IPS-NIHi11 (cell line): ENCODE measurements at places on chromosomes 12 and 14.

DNA sequence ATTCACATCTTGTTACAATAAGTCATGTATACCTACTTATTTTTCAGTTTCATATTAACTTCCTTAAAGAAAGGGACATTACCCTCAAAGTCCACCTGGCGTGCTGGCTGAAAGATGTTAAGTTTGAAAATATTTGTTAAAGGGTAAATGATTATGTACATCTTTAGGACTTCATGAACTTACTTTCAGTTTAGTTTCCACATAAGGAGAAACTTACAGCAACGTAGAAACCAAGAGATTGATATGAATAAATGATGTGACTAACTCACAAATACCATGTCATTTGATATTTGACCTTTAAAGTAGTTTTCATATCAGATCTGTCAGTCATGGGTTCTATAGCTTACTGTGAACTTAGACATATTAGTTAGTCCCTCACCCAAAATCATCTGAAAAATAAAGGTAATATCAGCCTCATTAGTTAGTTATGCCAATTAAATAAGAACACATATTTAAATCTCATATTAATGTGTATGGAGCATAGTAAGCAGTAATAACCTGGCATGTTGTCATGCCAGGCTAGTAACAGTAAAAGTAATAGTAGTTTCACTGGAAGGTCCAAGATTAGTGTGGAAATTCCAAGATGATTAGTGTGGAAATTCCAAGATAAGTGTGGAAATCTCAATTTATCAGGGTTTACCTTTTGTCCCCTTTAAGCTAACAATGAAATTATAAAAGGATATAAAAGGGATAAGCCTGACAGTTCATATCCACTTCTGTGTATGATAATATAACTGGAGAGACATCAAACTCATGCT lies 1.9 kb upstream of the CLEC2D start:
- DNase-seq, result no peak

- peak; percentile 81 for DNase-seq
Observed at GRCh38 chr12:33439587-33440011, at the start of gene SYT10. Gene SYT10 (minus strand): TSS chr12:33439819. CDS start chr12:33439522, 297 bp downstream.

DNA sequence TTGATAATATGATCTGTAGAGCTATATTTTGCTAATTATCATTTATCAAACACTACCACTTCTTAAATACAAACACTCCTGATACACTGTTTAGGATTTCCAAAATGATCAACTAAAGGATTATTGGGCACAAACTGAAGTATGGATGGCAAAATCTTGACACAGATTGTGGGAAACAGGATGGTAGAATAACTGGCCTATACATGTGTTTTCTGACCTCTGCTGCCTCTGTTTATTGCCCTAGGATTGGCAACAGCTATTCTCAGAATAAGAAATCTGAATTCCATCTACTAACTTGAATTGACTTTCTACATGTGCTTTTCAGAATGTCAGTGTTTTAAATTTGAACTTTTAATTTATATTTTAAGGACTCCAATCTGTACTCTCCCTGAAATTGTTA lies 209.1 kb downstream of the MED13L start:
- no peak for DNase-seq

DNA sequence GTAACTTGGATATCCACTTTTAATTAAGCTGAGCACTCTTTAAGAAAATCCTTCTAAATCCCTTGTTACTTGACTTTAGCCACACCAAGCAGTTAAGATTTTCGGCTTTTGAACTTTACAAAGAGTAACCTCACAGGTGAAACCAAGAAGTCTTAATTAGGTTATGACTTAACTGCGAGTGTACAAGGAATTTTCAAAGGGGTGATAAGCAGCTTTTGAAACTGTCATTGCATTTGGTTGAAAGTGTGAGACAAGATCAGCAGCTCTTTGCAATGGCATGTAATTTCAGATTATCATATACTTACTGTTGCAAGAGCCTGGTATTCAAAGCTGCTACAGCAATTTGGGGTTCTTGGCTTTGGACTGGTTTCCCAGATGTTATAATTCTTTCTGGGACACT lies 137.5 kb downstream of the TMEM117 start:
- DNase-seq, result no peak

DNA sequence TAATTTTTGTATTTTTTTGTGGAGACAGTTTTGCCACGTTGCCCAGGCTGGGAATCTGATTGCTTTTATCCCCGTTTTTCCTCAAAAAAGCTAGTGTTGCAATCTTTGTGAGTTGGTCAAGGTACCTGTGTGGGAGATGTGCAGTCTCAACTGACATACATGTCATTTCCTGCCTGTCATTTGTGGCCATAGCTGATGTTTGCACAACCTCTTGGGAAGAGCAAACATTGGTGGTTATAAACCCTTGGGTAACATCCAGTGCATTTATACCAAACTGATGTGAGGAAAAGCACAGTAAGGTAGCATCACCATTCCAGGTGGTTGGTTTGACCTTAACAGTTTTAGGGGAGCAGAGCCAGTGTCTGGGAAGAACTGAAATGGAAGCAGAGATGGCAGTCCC lies 54.7 kb downstream of the ATG14 start:
- no peak for DNase-seq

GRCh38 chr12:78818487-78818886 lies 46.1 kb upstream of the SYT1 start:
- DNase-seq, result no peak

- DNase-seq, result no peak
Observed at GRCh38 chr14:21382095-21382494, 1.7 kb downstream of the SUPT16H start.

GRCh38 chr12:55017416-55017925 lies 2.3 kb upstream of the NEUROD4 start:
- DNase-seq, result no peak

- no peak for DNase-seq
Observed at GRCh38 chr14:22597771-22598098, 365 bp upstream of the ABHD4 start.

DNA sequence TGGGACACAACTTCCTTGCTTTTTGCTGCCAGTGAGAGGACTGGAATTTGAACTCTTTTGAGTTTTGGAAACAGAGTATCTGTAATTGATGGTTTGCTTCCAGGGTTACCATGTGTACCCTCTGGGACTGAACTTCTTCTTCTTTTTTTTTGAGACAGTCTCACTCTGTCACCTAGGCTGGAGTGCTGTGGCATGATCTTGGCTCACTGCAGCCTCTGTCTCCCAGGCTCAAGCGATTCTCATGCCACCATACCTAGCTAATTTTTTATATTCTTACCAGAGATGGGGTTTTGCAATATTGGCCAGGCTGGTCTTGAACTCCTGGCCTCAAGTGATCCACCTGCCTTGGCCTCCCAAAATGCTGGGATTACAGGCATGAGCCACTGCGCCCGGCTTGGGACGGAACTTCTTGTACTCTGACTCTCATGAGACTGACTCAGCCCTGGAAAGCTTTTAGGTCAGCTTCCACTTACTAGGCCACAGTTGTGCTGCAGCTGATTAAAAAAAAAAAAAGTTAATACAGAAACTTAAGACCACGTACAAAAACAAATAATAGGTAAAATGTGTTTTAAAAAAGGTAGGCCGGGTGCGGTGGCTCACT lies 15.8 kb downstream of the SEL1L start:
- DNase-seq, result no peak

DNA sequence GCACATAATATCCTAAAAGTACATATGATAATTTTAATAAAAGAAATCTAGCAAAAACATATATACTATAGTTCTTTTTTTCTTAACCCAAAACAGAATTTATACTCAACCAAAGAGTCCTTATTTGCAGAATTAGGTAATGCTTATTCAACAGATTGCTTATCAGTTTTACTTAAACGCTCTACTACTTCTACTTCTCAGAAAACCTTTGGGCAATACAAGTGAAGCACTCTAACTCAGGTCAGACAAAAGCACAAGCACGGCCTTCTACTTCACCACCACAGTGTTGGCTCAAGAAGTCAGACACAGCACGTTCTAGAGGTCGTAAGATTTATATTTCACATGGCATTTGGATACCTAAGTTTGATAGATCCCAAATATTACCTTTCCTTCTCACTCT lies 29.2 kb downstream of the DICER1 start:
- no peak for DNase-seq

- DNase-seq, result peak; percentile 10
Observed at GRCh38 chr14:99324291-99324690, 52.3 kb upstream of the BCL11B start.

- no peak for DNase-seq
Observed at GRCh38 chr12:105336411-105336810, 5.9 kb downstream of the C12orf75 start.

DNA sequence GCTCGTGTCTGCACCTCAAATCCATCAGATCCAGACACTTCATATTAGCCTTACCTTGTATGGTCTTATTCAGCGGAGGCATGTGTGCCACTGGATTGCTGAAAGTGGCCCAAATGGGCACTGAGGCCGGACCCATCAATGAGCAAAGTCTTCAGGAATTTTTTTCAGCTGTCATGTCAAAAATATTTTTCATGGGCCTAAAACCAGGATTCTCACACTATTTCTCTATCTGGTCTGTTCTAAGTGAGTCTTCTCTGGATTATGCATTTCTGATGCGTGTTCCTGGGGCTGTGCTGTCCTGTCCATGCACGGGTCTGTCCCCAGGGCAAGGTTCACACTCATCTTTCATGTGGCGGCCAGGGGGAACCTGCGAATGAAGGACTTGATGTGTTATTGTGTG lies 94.6 kb downstream of the KCNA5 start:
- DNase-seq, result no peak

- DNase-seq, result no peak
Observed at GRCh38 chr12:111825509-111825908, 16.5 kb upstream of the MAPKAPK5 start.

GRCh38 chr12:46473634-46474329 lies 101.2 kb upstream of the SLC38A2 start:
- no peak for DNase-seq

GRCh38 chr12:20404576-20405346 lies 36.4 kb downstream of the PDE3A start:
- DNase-seq, result no peak
